Neural crest cell (in vitro differentiated cells): ENCODE measurements at places on chromosomes 11 and 22. TPM values are rescaled to one million over a fixed set of nuclear protein-coding genes. Genes with fewer than 3 reads are reported as not detected.

DNA sequence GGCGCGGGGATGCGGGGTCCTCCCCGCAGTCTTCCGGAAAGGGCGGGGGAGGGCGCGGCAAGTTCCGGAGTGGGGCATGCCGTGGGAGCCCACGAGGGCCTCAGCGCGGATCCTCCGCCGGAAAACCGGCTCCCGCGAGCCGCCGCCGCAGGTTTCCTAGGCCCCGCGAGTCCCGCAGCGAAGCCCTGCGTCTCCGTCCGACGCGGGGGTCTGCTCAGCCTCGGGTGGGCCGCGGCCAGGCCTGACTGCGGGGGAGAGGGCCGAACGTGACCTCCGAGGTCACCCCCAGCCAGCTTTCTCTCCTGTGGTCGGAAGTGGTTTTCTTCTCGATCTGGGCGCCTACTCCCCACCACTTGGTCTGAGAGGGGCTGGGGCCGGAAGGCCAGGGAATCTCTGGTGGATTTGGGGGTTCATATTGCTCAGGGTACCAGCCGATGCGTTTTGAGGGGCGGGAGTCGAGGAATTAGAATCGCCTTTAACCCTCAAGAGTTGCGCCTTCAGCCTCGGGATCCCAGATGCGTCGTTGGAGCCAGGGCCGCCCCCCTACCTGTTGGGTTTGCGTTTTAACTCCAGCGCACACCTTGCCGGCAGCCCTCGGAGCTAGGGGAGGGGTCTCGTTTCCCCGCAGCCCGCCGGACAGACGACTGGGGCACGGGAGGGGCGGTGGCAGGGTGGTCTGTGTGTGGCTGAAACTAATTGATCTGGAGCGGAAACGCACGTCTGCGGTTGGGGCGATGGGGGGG is 3.6 kb upstream of the CCND1 start:
- no peak for DNase-seq

DNA sequence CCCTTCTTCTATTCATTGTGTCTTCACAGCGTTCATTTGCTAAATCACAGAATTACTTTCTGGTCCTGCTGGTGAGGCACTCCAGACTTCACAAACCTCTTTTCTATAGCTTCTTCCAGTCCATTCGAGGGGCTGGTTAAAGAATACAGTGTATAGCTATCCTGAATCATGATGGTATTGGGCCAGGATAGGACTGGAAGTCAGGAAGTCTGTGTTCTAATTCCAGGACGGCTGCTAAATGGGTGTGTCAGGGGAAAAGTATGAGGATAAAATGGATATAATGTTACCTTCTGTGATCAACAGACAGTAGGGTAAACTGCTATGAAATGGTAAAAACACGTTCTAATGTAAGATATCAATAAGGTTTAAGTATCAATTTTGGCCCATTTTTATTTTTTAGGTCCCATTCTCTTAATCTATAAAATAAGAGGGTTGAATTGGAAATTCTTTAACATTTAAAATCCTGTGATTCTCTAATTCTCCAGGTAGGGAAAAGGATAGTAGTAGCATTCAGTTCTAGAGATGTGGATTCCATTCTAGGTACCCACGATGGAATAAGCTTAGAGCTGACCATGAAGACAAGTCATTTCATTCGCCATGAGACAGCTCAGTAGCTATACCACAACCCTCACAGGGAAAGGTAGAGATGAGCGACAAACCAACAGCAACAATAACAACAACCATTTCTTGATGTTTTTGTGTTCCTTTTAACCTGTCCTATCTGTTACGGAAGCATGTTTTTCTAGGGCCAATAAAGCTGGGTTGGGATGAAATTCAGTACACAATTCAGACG is 96.1 kb downstream of the SLC1A2 start:
- no peak for DNase-seq

- no peak for DNase-seq
These were observed 75.5 kb downstream of the MICAL2 start for GRCh38 chr11:12185914-12186313.

GRCh38 chr11:134453441-134453840 is 41.4 kb upstream of the B3GAT1 start:
- no peak for DNase-seq

- no peak for DNase-seq
These were observed 47.2 kb upstream of the IGSF9B start for GRCh38 chr11:134003792-134004495.

DNA sequence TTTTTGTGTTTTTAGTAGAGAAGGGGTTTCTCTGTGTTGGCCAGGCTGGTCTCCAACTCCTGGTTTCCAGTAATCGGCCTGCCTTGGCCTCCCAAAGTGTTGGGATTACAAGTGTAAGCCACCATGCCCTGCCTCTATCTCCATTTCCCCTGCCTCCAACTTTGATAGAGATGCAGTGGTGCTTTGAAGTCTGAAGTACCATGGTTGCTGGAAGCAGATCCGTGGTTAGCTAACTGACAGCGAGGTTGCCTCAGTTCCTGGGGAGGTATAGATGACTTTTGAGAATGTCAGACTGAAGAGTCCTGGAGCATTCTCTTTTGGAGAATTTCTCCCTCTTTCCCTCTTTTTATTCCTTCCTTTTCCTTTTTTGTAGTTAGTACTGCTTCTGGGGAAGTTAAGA is 111.5 kb upstream of the RRM1 start:
- no peak for DNase-seq

DUSP8 gene
- 8.4 and 10.1 TPM in 2 replicates for total RNA-seq
